Tibial artery (tissue), 4 donors: ENCODE measurements at places on chromosomes 1 and 21.

- H3K4me1 ChIP-seq, result no peaks in the 10 kb centered on the region
- H3K27me3 ChIP-seq, result peaks cover 42% of the 10 kb centered on the region
- H3K27ac ChIP-seq, result no peak overlapping the region
- no peak overlapping the region for H3K4me3 ChIP-seq
Measured at GRCh38 chr1:2065699-2066098, 15.5 kb downstream of the PRKCZ start.

DNA sequence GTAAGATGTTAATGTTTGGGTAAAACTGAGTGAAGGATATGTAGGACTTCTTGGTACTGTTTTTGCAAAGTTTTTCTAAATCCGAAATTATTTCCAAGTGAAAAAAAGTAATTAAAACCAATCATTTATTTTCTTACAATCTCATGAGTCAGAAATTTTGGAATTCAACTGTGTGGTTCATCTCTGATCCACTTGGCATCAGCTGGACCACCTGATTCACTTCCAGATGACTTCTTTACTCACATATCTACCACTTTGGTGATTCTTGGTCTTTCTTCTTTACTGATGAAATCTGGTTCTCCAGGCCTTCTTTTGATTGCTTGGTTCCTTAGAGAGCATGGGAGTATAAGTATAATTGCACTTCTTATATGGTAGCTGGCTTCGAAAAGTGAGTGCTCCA is 254.9 kb upstream of the CACYBP start:
- H3K36me3 ChIP-seq, result no peaks in the 10 kb centered on the region
- H3K4me3 ChIP-seq, result no peak overlapping the region
- H3K27me3 ChIP-seq, result no peaks in the 10 kb centered on the region
- no peaks in the 10 kb centered on the region for H3K4me1 ChIP-seq
- no peak for DNase-seq

- no peaks in the 10 kb centered on the region for H3K36me3 ChIP-seq
- peaks cover 42% of the 10 kb centered on the region for H3K4me1 ChIP-seq
- H3K4me3 ChIP-seq, result no peak overlapping the region
- H3K27me3 ChIP-seq, result no peaks in the 10 kb centered on the region
- peak overlapping the region; percentile 62 for H3K27ac ChIP-seq
- peak; percentile 42 for DNase-seq
Measured at GRCh38 chr1:53295295-53295694, 32.6 kb downstream of the LRP8 start.

DNA sequence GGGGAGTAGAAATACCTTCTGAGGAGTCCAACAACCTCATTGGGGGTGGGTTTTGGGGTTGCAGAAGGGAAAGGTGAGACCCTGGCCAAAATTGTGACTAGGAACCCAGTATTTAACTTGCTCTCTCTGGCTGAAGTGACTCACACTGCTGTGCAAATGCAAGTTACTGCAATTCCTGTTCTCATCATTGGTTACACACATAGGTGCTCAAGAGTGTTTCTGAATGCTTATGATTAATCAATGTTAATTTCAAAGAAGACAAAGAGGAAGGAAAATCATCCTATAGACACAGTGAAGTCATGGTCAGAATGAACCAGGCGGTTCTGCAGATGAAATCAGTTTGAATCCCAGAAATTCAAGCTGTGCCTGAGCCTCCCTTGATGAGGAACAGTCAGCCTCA is 3.1 kb downstream of the ASCL5 start:
- no peak overlapping the region for H3K4me3 ChIP-seq
- peaks cover 48% of the 10 kb centered on the region for H3K27me3 ChIP-seq
- H3K36me3 ChIP-seq, result no peaks in the 10 kb centered on the region
- DNase-seq, result no peak
- no peaks in the 10 kb centered on the region for H3K4me1 ChIP-seq

- peak overlapping the region; percentile 40 for H3K27ac ChIP-seq
- no peaks in the 10 kb centered on the region for H3K27me3 ChIP-seq
- H3K4me3 ChIP-seq, result no peak overlapping the region
- H3K4me1 ChIP-seq, result peaks cover 13% of the 10 kb centered on the region
- DNase-seq, result peak; percentile 71
Measured at GRCh38 chr1:3410142-3410925, 44.1 kb upstream of the ARHGEF16 start.

DNA sequence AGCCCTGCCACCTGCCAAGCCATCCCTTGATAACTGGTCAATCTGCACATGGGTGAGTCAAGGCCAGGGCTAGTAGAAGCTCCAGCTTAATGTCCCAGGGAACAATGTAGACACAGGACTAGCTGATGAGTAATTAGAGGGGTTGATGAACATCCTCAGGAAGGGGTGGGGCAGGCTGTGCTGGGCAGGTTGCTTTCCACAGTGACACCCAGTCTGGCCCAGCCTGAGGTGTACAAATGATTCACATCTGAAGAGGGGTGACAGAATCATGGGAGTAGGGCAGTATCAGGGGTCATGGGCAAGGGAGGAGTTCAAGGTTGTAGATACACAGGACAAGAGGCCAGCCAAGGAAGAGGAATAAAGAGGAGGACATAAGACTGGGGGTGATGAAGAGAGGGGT is 4.3 kb downstream of the LPAR3 start:
- no peaks in the 10 kb centered on the region for H3K4me1 ChIP-seq
- H3K27me3 ChIP-seq, result peaks cover 20% of the 10 kb centered on the region
- no peaks in the 10 kb centered on the region for H3K36me3 ChIP-seq
- H3K27ac ChIP-seq, result no peak overlapping the region

GRCh38 chr1:44168520-44169098 is 27.2 kb upstream of the KLF18 start:
- H3K4me1 ChIP-seq, result no peaks in the 10 kb centered on the region
- no peak overlapping the region for H3K4me3 ChIP-seq
- no peaks in the 10 kb centered on the region for H3K27me3 ChIP-seq
- H3K36me3 ChIP-seq, result no peaks in the 10 kb centered on the region

- no peaks in the 10 kb centered on the region for H3K36me3 ChIP-seq
- no peaks in the 10 kb centered on the region for H3K4me1 ChIP-seq
- no peaks in the 10 kb centered on the region for H3K27me3 ChIP-seq
- no peak for DNase-seq
- H3K27ac ChIP-seq, result no peak overlapping the region
Measured at GRCh38 chr21:17441370-17441769, 71.5 kb upstream of the CXADR start.

GRCh38 chr1:205324781-205325180 is 3.2 kb upstream of the NUAK2 start:
- no peak for DNase-seq
- H3K4me1 ChIP-seq, result peaks cover 9% of the 10 kb centered on the region

DNA sequence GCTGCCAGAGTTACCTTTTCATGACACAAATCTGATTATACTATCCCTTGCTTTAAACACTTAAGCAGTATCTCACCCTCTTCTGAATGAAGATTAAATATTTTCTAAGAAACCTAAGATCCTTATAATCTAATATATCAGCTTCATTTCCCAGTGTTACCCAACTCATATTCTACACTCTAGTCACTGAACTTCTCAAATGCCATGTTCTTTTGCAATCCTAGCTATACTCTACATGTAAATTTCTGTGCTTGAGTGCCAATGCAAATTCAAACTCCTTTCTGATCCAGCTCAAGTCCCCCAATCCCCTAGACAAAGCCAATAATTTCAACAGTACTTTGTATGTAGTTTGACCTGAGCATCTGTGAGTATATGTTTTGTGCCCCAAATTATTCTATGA is 293.9 kb downstream of the SDCCAG8 start:
- H3K27me3 ChIP-seq, result no peaks in the 10 kb centered on the region
- no peak overlapping the region for H3K4me3 ChIP-seq
- no peak for DNase-seq
- peaks cover 15% of the 10 kb centered on the region for H3K36me3 ChIP-seq
- no peak overlapping the region for H3K27ac ChIP-seq
- H3K4me1 ChIP-seq, result no peaks in the 10 kb centered on the region

DNA sequence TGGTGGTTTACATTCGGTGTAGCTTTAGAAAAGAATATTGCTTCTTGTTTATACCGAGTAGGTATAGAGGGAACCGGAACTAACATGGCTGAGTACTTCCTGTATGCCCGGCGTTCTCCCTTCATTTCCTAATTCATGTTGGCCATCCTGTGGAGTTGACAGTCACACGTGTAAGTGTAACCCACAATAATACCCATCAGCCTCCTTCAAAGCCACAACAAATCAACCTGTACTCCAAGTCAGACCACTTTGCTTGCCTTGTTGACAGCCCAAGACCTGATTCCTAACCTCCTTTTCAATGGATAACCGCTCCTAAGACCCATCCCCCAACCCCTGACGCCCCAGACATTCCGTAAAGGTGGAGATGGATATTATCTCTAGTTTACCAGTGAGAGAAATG is 42.1 kb downstream of the UBE2U start:
- no peak overlapping the region for H3K27ac ChIP-seq
- no peak overlapping the region for H3K4me3 ChIP-seq
- no peaks in the 10 kb centered on the region for H3K4me1 ChIP-seq
- H3K36me3 ChIP-seq, result no peaks in the 10 kb centered on the region
- no peak for DNase-seq

DNA sequence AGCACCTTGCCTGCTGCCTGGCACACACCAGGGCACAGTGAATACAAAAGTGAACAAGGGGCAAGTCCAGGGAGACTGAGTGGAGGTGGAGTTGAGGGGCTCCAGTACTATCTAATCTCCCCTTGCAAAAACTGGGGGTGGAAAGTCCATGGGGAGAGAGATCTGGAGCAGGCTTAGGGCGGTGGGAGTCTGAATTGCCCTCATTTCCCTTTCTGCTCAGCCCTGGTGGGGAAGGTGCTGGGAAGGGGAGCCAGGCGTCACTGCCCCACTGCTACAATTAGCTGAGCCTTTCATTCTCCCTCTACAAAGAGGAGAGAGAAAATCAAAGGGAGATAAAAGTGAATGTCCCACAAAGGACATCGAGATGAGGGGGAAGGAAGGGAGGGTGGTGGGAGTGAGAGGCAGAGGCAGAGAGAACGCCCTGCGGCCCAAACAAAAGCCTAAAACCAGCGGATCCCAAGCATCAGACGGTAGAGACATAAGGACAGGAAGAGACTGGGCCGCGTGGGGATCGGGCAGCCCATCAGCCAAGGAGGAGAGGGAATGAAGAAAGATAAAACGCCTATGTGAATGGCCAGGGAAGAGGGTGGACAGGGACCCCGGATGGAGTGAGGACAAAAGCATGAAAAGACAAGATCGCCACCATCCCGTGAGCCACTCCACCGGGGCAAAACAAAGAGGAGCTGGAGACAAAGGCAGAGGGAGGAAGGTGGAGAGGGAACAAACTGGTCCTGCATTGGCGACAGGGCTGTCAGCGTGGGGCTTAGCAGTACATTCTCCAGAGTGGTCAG is 46.8 kb upstream of the SOX13 start:
- H3K4me3 ChIP-seq, result no peak overlapping the region
- no peak overlapping the region for H3K27ac ChIP-seq
- no peaks in the 10 kb centered on the region for H3K4me1 ChIP-seq
- no peak for DNase-seq
- H3K27me3 ChIP-seq, result no peaks in the 10 kb centered on the region

GRCh38 chr1:158800526-158800925 is 19.5 kb upstream of the OR6N2 start:
- no peaks in the 10 kb centered on the region for H3K4me1 ChIP-seq
- H3K36me3 ChIP-seq, result no peaks in the 10 kb centered on the region
- no peak for DNase-seq
- H3K27ac ChIP-seq, result no peak overlapping the region
- no peaks in the 10 kb centered on the region for H3K27me3 ChIP-seq
- no peak overlapping the region for H3K4me3 ChIP-seq
